ENCODE measurements at places on chromosomes 2 and 18.

DNA sequence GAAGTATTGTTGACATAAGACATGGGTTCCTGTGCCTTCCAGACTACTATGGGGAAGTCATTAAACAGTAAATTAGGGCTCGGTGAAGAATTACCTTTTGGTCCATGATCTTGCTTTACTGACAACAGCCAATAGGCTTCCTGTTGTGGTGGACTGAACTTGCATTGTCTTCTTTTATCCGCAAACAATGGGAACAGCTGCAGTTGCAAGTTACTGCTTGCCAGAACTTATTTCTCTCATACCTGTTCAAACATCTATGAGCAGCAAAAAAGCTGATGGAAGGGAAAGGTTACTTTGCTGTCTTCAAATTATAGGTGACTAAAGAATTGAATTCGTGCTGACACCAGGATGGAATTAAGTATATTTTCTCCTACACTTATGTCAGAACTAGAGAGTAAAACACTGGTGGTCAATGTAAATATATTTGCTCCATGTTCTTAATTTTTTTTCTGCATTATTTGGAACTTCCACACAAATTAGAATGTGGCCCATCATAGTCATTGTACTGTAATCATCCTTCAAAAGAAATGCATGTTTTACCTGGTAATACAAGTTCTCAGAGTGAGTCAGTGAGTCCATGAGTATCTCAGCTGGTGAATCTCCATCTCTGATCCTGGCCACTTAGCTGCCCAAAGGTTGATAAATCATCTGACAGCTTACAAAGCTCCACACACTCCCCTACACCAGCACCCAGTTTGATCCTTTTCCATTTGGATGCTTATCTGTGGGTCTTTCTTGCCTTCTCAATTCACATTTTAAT is 37.3 kb upstream of the RNF152 start:
- DNase-seq, result no peak

DNA sequence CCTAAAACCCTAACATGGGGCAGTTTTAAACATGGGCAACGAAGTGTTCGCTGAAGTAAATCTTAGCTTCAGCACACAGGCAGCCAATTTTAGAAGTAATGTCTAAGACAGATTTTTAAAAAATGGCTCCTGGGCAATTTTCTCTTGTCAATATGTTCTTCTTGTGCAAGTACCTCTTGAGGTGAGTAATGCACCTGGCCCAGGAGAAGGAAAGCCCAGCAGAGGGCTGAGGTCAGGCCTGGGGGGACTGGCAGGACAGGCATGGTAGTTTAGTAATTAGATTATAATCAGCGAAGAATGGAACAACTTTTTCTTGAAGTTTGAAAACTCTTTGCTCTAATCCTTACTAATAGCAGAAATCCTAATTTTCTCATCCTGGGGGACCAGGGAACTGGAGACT is 77.6 kb downstream of the SPRED2 start:
- no peak for DNase-seq

GRCh38 chr2:121151311-121152109 is 133.5 kb downstream of the TFCP2L1 start:
- DNase-seq, result no peak

DNA sequence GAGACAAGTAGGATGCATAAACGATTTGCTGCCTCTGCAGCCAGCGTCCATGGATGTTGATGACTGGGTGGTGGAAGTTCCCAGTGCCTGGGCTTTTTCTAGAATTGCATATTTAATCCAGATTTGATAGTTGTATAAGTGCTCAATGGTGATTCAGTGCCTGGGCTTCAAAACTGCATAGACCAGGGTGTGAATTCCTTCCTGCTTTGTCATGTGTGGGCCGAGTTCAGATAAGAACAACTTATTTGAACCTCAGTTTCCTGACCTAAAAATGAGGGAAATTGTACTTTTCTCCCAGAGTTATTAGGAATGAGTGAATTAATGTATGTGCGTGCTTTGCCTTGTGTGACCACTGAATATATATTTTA is 154.6 kb downstream of the WDSUB1 start:
- no peak for DNase-seq

GRCh38 chr2:26457695-26458364 is 20.1 kb downstream of the OTOF start:
- no peak for DNase-seq

DNA sequence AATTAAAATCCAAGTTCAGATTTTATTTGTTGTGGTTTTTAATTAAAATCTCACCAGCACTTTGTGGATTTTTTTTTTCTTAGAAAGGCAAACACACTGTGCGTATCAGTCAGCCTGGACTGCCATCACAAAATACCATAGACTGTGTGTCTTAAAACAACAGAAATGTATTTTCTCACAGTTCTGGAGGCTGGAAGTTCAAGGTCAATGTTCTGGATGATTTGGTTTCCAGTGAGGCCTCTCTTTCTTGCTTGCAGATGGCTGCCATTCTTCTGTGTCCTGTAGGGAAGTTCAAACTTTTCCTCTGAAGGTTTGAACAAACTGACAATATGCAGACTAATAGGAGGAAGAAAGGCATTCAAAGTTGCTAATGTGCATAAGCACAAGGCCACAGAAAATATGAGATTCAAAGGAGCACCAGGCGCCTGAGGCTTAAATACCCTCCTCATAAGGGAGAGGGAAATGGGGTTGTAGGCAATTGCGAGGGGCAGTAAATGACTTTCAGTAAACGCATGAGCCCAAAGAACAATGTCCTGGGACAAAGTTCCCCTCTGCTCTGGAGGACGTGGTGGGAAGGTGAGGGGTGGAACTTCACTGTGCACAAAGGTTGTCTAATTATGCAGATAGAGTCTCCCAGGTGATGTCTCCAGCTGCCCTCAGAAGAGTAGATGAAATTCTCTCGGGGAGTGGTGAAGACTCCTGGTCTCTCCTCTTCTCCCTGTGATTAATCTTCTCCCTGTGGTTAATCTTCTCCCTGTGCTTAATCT is 26.5 kb upstream of the KCNF1 start:
- DNase-seq, result no peak

DNA sequence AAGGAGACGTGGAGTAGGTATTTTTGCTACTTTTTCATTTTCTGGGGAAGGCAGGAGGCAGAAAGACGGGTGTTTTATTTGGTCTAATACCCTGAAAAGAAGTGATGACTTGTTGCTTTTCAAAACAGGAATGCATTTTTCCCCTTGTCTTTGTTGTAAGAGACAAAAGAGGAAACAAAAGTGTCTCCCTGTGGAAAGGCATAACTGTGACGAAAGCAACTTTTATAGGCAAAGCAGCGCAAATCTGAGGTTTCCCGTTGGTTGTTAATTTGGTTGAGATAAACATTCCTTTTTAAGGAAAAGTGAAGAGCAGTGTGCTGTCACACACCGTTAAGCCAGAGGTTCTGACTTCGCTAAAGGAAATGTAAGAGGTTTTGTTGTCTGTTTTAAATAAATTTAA is 3.4 kb downstream of the FZD7 start:
- no peak for DNase-seq

GRCh38 chr2:201953396-201953795 is 80.3 kb upstream of the FZD7 start:
- no peak for DNase-seq

DNA sequence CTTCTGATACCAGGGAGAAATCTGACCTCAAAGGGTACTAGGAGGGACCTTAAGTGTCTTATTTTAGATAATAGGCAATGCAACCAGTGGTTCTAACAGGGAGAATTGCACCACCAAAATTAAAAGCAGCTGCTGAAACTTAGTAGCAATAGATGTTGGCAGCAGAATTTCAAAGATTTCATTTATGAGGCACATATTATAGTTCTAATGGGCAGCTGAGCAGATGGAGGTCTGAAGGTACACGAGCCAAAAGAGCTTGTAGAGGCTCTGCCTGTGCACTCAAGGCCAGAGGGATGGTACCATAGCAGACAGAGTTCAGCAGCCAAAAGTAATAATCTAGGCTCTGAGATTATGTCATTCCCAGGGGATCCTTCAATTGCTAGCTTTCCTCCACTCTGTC is 87.3 kb upstream of the NCKAP5 start:
- DNase-seq, result no peak

- DNase-seq, result no peak
These were observed 34.3 kb upstream of the RALBP1 start for GRCh38 chr18:9441061-9441460.

DNA sequence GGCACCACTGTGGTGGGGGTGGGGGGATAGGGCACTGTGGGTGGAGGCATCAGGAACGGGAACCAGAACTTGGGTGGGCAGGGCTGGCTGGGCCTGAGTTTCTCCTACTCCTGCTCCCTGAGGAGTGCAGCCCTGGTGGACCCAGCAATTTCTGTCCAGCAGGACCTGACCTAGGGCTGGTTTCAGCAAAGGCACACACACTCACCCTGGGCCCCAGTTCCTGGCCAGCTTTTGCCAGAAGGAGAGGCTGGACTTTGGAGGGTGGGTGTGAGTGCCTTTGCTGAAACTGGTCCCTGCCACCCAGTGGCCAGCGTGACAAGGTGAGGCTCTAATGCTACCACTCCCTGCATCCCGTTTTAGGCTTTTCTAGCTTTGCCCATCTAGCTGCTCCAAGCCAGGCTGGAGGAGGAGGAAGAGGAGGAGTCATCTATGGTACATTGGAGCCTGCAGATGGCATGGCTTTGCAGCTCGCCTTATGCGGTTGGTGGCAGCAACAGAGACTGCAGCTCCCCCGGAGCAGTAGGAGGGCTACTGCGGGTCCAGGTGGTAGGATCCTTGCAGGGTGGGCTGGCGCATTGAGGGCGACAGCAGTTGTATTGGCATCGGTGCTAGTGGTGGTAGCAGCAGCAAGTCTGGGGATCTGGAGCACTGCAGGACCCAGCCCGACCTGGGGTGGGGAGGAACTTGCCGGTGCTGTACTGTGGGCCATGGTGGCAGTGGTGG is 40.4 kb upstream of the IMP4 start:
- no peak for DNase-seq

- DNase-seq, result peak; percentile 18
These were observed 64.0 kb downstream of the BOLA3 start for GRCh38 chr2:74083750-74084149.

GRCh38 chr2:191690327-191690726 is 12.4 kb downstream of the NABP1 start:
- no peak for DNase-seq

GRCh38 chr2:212959471-212960117 is 191.8 kb downstream of the IKZF2 start:
- no peak for DNase-seq

GRCh38 chr2:65350651-65351056 is 81.7 kb downstream of the SPRED2 start:
- peak; percentile 39 for DNase-seq

DNA sequence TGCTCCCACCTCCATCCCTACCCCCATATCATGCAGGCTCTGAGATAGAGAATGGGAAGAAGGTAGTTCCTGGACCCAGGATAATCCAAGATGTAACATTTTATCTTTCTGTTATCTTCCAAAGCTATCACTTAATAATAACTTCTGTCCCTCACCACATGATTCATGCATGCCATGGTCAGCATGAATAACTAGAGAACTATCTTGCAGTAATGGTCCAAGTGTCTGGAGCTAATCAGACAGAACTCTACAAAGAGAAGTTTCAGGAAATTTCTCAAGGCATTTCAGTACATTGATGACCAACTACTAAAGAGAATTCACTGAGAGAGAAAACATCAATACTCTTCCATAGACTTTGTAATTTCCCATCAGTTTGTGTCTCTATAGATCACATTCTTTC is 1469.7 kb upstream of the PIK3C3 start:
- DNase-seq, result no peak

DNA sequence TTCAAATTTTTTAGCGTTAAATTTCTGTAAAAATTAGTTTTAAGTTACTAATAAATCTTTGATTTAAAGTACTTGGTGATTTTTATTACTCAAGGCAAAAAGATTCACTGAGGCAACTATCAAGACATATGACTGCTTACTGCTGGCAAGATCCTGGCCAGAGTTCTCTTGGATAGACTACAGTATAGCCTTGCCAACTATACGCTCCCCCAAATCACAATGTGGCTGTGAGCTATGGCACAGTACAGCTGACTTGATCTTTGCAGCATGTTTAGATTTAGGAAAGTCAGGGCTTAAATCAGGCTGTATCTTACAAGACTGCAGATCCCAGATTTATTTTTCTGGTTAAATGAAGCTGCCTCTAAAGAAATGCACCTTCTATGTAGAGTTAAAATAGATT is 26.5 kb downstream of the MSTN start:
- DNase-seq, result no peak

GRCh38 chr18:12246849-12247808 is 7.0 kb upstream of the CIDEA start:
- peak; percentile 37 for DNase-seq

DNA sequence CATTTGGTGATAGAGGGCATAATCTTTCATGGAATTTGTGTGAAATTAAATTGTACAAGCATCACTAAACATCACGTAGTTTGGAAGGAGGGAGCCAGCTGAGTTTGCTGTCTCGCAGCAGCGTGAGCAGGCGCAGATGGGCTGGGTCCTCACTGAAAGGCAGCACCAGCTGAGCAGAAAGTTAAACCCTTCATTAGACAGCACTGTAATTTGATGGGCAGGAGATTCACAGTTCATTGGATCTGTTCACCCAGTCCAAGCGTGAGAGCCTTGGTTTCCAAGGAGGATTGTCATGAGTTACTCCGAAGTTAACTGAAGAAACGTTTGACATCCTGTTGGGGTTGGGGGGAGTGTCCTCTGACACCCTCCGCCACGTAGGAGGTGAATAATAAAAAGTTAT is 89.8 kb upstream of the NFATC1 start:
- DNase-seq, result no peak

GRCh38 chr2:24739354-24740025 is 53.7 kb downstream of the PTRHD1 start:
- DNase-seq, result no peak

- no peak for DNase-seq
These were observed 117.4 kb downstream of the LRATD1 start for GRCh38 chr2:14749884-14750283.

DNA sequence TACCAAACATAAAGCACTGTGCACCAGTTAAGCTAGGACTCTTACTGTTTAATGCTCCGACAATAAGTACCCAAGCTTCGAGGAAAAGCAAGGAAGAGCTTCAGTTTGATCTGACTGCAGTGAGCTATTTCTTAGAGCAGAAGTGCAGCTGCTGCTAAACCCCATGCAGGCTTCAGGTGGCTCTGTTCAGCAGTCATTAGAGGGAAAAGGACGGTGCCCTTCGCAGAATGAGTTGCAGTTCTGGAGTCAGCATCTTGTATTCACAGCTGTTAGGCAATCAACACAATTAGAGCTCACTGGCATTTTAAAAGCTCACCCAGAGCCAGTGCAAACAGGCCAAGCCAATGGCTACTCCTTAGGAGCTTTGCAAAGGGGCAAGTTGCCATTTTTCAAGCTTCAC is 1.5 kb upstream of the CERKL start:
- DNase-seq, result no peak

DNA sequence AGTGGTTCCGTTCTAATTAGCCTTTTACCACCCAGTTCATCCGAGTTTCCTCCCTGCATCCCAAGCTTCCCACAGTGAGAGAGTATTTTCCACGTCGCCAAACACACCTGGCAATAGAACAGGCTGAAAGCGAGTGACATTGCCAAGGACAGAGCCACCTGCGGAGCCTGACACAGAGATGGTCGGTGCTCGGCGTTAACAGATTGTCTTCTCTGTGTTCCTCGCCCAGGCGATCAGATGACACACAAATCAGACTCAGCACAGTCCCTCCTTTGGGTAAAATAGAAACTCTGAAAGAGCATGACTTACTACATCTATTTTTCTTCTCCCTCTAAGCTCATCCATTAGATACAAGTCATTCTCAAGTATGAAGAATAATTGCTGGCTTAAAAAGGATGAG is 107.7 kb downstream of the CD226 start:
- no peak for DNase-seq

- DNase-seq, result no peak
These were observed 20.0 kb downstream of the LRRFIP1 start for GRCh38 chr2:237647176-237648015.

Measured in hematopoietic multipotent progenitor cell (in vitro differentiated cells).